SW 1271 (cell line): ENCODE measurements at places on chromosomes 1 and 21.

DNA sequence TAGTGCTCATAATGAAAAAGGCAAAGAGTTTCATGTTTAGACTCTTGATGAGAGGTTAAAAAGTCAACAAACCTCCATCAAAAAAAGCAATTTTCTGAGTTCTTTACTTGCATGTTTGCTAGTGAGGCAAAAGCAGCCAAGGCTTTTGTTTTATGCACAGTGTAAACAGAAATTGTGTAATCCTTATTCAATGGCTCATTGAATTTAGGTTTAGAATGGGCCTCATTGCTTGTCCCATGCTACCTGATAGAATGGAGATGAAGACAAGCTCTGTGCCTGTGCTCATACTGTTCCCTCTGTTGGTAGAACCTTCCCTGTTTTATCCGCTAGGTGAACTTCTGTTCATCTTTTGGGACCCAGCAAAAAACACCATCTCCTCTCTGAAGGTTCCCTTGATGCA is 10.0 kb upstream of the LRRC8D start:
- no peak for DNase-seq

DNA sequence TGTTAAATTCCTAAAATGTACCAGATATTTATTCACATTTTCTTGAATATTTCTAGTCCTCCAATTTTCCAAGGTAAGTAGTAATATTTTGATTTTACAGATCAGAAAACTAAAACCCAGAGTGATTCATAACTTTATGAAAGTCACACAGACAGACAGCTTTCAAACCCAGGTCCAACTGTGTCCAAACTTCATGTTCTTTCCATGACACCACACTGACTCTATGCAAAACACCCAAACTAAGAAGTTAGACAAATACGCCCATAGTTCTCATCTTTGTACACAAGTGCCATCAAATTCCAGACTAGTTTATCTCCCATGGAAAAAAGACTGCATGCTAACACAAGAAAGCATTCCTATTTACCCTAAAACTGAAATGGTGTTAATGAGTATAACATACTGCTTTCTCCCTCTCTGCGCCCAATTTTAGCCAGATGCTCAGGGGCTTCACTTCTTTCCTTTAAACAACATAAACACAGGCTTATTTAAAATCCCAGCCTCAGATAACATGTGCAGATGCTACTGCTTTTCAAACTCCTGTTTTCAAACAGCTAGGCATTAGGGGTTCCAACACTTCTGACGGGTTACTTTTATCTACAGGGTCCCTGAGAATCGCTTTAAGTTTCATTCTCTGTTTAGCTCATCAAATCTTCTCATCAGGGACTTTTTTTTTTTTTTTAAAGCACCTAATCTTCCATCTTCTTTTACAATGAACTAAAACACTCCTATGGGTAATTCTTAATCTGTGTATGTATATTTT is 44.6 kb downstream of the WASF2 start:
- no peak for DNase-seq

DNA sequence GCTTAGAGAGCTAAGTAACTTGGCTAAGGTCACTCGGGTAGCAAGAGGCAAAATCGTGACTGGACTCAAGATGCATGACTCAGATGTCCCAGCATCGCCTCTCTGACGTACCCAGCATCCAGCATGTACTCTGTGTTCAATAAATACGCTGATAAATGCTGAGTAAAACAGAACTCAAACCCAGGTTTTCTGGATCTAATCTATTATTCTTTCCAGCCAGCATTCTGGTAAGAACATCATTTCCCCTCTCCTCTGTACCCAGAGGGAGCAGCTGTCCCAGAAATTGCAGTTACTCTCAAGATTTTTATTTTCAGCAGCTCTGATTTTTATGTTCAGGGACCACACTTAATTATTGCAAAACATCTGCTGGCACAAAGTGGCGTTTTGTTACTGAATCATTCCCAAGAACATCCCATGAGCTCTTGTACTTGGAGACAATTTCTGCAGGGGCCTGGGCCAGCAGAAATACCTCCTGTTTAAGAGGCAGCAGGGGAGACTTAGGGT is 249.0 kb downstream of the PRDM2 start:
- DNase-seq: no peak

GRCh38 chr1:223077247-223077833 is 65.7 kb downstream of the TLR5 start:
- DNase-seq: no peak

DNA sequence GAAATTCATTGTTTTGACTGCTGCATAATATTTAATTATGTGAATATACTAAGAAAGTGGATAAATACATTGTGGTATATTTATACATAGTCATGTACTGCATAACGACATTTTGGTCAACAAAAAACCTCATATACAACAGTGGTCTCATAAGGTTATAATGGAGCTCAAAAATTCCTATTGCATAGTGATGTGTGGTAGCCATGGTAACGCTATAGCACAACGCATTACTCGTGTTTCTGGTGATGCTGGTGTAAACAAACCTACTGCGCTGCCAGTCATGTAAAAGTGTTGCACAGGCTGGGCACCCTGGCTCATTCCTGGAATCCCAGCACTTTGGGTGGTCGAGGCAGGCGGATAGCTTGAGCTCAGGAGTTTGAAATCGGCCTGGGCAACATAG is 52.6 kb upstream of the NHLH2 start:
- DNase-seq: no peak
